ENCODE measurements at places on chromosomes 2 and 18. TPM values are rescaled to one million over a fixed set of nuclear protein-coding genes. Genes with fewer than 3 reads are reported as not detected.

DNA sequence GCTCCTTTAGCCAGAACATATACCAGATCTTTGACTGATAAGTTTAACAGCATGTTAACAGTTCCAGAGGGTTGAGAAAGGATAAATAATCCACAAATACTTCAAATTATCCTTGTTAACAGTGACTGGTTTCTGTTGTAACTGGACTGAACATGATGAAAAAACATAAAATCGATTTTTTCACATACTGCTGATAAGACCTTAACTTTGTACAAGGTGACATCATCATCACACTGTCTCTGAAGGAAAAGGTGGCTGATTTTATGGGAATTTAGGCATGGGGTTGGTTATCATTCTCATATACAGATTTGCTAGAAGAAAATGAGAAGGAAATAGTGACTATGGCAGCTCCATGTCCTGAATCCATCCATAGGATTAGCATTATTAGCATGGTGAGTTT, 36.1 kb downstream of the OTX1 start:
- DNase-seq = no peak

DNA sequence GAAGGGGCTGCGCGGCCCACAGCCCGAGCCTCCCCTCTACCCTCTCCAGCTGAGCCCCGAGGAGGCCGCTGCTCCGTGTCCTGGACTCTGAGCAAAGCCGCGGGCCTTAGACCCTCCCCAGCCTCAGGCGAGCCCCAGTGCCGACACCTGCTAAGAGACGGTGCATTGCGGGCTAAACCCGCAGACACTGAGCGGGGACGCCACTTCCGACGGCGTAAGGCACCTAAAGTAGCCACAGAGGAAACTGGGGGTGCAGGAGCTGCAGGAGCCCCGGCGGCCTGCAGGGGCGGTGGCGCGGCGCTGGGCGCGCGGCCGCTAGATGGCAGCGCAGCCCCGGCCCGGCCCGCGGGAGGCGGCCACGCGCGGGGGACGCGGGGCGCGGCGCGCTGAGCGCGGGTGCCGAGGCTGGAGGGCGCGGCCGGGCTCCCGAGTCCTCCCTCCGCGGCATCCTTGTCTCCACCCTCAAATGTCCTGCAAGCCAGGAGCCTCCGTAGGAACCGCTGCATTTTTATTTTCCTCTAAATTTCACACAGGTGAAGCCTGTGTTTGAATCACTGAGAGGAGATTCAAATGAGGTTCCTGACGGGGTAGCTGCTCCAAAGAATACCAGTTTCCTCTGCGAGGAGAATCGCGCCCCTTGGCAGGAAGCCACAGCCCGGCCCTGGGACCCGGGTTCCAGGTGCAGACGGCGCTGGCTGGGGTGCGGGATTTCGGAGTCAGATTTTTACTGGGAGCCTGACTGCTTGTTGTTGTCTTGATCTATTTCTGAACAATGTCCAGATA, 650.5 kb downstream of the GALR1 start:
- no peak for DNase-seq

- DNase-seq = no peak
Measured at GRCh38 chr2:55123851-55124269, 73.6 kb upstream of the RTN4 start.

DNA sequence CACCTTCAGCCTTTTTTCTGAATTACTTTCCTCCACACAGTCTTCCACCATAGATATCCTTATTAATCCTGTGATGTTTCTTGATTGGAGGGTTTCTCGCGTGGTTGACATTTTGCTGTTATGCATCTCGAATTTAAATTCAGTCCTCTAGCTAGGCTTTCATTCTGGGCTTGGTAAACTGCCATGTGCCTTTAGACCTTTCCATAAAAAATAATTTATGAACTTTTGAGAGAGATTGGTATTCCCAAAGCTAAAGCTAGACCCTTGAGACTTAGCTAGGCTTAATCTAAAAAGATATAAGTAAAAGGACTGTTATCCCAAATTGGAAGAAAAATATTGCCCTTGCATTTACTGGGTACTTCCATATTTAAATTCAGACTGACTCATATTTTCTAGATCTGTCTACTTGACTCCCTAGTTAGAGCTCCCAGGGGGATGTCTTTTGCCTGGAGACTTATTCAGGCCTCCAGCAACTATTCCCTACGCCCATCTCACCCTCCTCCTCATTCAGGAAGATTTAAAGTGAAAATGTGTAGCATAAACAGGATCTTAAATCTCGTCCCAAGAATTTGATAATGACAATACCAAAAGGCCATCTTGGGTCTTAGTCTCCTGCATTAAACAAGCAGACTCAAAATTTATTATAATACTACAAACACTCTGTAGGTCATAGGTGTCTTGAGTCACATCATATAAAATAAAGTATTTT, 60.3 kb downstream of the KIAA2012 start:
- DNase-seq = no peak

DNA sequence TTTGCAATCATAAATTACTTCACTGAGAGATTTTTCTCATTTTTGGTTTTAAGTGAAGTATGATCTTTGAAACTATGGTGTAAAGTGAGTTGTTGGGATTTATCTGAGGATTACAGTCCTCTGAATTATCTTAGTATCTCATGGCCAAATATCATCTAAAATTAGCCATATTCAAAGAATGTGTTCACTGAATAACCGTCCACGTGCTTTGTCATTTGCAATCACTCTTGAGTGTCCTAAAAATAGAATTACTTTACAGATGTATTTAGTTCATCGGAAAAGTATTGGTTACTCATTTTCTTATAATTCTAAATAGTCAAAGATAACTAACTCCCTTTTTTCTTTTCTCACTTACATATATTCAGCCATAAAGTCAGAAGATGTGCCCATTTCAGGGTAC, 141.2 kb downstream of the RTN4 start:
- DNase-seq = no peak

DNA sequence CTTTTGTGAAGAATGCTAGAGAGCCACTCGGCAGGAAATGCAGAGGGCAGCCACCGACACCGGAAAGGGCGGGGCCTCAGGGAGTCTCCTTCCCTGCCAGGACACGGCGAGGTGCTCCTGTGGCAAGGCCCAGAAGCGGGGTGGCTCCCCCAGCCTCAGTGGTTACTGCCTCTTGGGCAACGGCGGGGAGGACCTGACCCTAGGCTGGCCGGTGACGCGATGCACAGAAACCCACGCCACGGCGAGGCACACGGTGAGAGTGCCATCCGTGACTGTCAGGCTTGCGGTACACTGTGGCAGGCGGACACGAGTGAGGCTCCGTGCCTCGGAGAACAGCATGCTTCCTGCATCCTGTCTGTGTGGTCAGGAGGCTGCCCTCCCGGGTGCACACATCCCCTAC, 47.8 kb downstream of the ZAP70 start:
- no peak for DNase-seq

- DNase-seq = no peak
Measured at GRCh38 chr2:128645631-128646030, 327.0 kb upstream of the HS6ST1 start.

DNA sequence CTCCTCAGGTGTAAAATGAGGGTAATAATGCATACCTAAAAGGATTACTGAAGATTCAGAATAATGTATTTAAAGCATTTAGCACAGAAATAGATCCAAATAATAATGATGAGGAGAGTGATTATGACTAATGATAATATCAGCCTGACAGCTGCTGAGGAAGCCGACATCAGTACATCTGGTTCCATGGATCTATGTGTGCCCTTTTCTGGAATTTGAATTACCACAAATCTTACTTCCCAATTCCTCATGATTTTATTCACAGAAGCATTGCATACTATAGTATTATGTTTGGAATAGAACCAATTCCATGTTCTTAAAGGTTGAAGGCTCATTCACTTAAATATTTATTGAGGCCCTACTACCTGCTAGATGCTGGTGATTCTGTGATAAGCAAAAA, 248.9 kb upstream of the THUMPD2 start:
- no peak for DNase-seq

DNA sequence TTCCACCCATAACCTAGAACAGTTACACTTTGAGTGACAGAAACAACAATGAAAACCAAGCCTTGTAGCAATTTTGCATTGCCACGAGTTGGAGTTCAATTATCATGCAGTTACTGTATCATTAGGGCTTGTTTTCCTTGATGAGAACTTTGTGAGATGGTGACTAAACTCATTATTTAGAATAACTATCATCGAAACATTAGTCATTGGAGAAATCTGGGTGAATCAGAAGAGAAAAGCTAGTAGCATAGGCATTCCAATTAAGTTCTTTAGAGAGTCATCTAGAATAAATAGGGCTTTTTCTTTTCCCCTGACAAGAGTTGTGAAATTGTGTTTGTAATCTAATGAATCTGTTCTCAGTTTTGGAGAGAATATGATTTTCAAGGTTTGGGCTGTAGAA, 122.8 kb upstream of the DOCK10 start:
- no peak for DNase-seq

DNA sequence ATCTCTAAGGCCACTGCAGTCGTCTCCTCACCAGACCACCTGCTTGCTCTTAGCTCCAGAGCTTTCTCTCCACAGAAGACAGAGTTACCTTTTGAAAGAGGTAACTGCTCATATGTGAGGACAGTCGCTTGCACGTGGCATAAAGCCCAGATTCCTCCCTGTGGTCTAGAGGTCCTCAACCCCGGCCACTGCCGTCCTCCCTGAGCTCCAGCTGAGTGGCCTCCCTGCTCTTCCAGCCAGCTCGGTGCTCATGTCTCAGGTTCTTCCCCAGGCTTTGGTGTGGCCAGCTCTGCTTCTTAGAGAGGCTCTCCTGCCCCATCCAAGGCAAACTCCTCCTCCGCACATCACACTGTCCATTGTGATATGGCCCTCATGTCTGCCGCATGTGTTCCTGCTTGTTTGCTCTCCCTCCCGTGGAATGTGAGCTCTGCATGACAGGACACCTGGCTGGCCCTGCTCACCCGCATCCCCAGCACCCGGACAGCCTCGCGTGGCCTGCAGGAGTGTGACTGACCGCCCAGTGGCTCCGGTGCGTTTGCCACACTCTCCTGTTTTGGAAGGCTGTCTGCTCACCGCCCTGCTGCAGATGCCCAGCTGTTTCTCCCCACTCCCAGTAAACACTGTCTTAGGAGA, 91.5 kb upstream of the LDLRAD4 start:
- no peak for DNase-seq

DNA sequence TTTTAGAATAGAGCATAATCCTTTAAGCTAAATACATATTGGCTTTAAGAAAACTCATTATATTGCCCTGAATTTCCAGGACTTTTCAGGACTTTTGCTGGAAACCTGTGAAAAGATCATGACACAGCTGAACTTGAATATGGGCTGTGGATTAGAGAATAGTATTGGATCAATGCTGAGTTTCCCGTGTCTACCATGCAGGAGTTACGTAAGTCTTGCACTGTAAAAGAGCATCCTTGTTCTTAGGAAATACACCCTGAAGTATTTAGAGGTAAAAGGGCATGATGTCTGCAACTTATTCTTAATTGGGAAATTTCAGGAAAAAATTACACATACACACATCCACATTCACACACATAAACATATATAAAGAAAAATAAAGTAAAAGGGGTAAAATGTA, 82.1 kb downstream of the ZFP36L2 start:
- DNase-seq = no peak

DNA sequence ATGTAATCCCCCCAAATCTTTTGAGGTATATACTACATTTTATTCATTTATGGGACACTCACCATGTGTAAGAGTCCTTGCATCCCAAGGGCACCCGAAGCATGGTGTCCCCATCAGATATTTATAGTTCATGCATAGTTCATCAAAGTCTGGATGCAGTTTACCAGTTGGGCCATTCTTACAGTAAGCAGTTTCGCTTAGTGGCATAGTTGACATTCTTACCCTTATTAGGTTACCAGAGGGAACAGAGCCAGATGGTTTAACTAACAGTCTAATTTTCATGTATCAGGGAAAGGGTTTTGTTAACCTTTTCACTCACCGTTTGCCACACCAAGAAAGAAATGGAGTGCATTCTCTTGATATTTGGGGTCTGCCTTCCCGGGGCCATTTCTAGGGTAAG, 7.1 kb downstream of the ZNF407 start:
- no peak for DNase-seq

- no peak for DNase-seq
Measured at GRCh38 chr2:177506998-177507397, 114.4 kb downstream of the AGPS start.

DNA sequence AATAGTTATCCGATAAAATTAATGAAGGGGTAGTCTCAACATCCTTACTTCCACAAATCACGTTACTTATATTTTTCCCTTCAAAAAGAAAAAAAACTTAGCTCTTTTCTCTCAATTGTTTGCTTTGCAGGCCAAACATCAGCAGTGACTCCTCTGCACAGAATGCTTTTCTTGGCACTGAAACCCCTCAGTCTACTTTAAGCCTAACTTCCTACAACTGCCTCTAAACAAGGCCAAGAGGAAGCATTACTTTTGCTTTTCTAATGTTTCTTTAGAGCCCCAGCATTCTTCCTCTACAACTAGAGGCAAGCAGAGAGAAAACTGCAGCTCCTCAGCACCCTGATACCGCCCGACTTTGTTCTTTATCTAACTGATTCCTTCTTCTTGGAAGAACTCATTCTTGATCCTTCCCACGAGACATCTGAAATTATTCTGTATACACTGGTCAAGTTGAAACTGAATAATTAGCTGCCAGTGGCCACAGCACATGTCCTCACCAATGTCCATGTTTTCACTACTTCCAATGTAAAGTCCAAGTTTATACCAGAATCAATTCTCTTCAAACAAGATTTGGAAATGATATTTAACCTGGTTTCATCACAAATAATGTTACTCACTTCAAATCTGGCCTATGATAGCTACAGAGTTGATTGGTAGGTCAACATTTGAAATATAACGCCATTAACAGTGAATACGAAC, 55.3 kb downstream of the DTNB start:
- peak; percentile 90 for DNase-seq

GRCh38 chr2:158491072-158491471, 34.3 kb downstream of the PKP4 start:
- no peak for DNase-seq

GRCh38 chr18:63301434-63301833, 18.1 kb downstream of the BCL2 start:
- no peak for DNase-seq

DNA sequence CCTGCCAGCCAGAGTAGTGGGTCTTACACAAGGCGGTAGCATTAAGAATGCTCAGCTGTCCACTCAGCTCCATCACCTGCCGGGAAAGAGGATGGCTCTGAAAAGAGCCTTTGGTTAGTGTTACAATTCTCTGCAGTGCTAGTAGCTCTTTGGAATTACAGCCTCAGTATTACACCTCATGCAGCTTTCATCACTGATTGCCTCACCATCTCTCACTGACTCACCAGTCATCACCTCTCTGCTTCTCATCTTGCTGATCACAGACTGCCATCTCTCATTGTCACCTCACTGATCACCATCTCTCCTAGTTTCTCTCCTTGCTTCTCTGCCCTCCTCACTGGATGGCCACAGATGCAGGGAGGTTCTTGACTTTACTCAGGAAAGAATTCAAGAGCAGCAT, 573.5 kb upstream of the SETBP1 start:
- DNase-seq = no peak

Gene SRSF7
- total RNA-seq = 248 TPM

Gene C1GALT1C1L
- 0.20 TPM for total RNA-seq

Gene TRIM43
- total RNA-seq = not detected

Gene EPB41L3
- total RNA-seq = 122 TPM

Gene FBXO48
- total RNA-seq = 0.20 TPM

Gene EMILIN2
- total RNA-seq = 11.8 TPM

Gene PTPRM
- 59.0 TPM for total RNA-seq

Data from pulmonary artery endothelial cell (primary cell).